ENCODE measurements at places on chromosomes 5 and 9. TPM values are rescaled to one million over a fixed set of nuclear protein-coding genes. Genes with fewer than 3 reads are reported as not detected.

DNA sequence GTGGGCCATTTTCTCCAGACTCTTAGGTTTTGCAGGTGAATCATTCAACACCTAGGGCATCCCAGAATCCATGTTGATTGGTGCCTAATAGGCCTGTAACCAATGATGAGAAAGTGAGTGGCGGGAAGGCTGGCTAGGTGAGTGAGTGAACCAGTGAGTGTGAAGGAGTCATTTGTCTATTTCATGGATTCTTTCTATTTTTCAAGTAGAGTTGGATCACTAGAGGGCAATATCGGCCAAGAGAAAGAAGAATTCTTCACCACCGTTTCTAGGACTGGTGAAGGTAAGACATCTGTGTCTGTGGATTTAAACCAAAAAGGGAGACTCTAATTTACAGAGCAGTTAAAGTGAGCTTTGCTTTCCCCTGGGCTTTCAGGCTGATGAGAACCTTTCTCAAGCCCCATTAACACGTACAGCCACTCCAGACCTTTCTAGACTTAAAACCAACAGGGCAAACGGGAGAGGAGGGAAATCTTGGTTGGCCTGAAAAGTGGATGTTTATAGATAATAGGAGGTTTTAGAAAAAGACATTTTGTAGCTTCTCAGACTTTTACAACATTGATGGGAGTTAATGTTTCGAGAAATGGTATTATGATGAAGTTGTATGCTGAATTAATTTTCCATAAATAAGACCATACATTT lies 114.3 kb upstream of the IL12B start:
- no peak for DNase-seq

- DNase-seq = no peak
These were observed 1381.5 kb upstream of the WWC1 start for GRCh38 chr5:166909926-166910325.

The FBXL7 gene
- 8.6 TPM for total RNA-seq

DNA sequence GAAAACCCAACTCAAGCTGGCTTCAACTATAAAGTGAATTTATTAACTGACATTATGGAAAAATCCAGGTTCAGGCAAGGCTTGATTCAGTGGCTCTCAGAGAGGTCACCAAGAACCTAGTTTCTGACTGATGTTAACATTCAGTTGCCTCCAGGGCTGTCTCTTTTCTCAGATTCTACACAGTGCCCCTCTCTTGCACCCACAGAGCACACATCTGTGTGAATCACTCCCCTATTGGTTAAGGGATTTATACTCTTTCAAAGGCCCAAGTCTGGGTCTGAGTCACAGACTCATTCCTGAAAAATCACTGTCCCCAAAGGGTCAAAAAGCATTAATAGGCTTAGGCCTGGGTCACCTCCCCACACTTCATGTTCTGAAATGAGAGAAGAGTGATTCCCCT lies 6.2 kb upstream of the HAVCR2 start:
- no peak for DNase-seq

The COL5A1 gene
- total RNA-seq = 349 TPM

- no peak for DNase-seq
These were observed 104.4 kb downstream of the SMARCA2 start for GRCh38 chr9:2119566-2119965.

DNA sequence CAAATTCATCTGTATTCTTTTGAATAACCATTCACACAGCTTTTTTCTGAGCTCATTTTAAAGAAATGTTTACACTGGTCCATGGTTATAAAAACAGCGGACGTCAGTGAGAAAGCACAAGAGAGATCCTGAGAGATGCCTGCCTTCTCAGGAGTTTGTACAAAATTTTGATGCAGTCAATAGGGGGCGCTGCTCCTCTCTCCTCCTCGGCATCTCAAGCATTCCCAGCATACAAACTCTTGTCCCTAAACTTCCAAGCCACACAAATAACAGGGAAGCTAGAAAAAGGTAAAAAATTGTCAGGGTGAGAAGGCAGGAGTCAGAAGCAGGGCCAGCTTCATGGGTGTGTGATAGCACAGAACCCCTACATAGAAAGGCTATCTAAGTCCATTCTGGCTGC lies 11.2 kb upstream of the CCDC152 start:
- DNase-seq = no peak

The CFAP77 gene
- total RNA-seq = not detected

- no peak for DNase-seq
These were observed 36.4 kb upstream of the IPPK start for GRCh38 chr9:92706218-92706940.

DNA sequence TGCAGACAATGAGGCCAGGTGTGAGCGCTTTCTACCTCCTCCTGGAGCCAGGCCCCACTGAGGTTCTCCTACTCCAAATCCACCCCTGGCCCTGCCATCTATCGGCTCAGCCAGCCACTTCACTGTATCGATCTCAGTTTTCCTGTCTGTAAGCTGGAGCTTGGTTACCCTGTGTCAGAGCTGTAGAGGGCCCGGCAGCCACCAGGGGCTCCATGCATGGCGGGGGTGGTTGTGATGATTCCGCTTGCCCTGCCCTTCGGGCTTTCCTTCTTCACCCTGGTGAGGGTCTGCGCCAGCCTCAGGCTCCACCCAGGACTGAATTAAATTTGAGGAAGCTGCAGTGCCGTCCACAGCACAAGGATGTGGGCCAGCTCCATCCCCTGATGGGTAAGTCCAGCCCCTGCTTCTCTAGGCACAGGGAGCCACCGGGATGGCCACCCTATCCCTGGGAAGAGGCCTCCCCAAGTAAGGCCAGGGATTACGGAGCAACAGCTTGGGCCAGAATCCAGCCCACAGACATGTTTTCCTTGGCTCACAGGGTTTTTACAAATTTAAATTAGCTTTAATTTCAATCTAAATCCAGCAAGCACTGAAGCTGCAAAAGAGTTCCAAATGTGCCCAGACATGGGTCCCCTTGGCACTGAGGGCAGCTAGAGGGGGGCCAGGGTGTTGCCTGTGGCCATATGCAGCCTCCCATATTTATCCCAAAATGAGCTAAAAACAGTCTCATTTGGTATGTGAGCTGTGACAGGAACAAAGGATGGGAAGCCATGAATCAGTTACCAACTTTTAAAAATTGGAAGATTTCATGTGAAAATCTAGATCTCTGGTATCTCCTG lies 89.1 kb upstream of the FBXW11 start:
- DNase-seq = no peak

Measured in skin of body (tissue), 3 donors.